ENCODE measurements at places on chromosomes 1 and 21.
A peak's percentile ranks its signal among the peaks of the same experiment; 100 is the strongest.

DNA sequence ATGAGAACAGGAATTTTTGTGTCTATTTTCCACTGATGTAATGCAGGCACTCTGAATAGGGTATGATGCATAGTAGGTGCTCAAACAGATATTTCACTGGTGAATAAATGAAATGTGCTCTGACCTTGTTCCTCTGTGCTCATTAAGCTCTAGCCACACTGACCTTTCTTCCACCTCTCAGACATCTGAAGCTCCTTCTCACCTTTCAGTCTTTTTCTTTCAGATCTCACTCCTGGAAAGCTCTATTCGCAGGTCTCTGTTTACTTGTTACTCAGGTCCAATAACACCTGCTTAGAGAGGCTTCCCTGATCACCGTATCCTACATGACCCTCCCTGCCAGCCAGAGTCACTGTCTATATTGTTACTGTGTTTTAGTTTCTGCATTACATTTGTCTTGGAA is 59.2 kb upstream of the IVNS1ABP start:
- no peak for DNase-seq

DNA sequence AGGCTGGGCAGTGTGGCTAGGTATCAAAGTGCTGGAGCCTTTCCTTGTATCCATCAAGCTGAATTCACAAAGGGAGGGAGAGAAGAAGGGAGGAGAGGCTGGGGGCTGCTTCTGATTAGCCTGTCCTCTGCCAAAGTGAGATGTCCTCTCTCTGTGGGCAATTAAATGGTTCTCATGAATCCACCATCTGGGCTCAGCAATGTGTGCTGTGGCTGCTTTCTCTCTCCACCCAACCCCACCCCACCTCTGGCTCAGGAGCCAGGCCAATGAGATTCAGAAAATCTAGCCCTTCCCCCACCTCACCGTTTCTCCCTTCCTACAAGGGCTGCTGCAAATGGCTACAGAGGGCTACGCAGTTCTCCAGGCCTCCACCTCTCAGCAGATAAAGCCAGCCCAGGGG is 154.6 kb downstream of the TENT5C start:
- no peak for DNase-seq

DNA sequence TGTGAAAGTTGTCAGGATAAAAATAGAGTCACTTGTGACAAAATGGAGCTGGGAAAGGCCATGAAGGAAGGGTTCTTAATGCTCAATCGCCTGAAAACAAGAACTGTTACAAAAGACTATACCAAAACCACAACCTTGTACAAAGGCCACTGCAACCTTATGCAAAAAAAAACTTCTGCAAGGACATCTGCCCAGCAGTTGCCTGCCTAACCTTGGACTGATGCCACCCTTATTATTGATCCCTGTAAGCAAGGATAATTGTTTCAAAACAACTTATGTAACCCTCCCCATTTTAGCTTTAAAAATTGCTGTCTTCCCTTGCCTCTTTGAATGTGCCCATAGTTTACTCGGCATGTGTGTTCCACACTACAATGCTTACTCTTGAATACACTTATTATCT is 5.7 kb downstream of the ALG14 start:
- no peak for DNase-seq

- peak; percentile 32 for DNase-seq
Measured at GRCh38 chr1:231460614-231461013, 38.5 kb upstream of the EGLN1 start.

- DNase-seq: no peak
Measured at GRCh38 chr1:6360517-6361070, 33.0 kb downstream of the ACOT7 start.

GRCh38 chr21:37058261-37058660 is 14.6 kb downstream of the PIGP start:
- no peak for DNase-seq

DNA sequence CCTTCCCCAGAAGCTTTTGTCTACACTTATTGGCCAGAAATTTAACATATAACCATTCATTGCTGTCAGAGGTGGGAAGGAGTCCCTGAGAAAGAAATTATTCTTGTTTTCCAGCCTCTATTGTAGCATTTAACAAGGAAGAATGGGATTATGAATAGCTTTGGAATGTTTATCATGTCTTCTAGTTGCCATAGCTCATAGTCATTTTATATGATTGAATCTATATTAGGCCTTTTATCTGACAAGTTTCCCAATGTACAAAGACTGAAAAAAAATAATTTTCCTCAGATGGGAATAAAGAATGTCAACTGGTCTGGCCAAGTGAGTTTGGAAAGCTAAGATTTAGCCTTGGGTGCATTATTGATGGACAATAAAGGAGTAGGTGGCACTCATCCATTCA is 28.3 kb downstream of the PTPRC start:
- DNase-seq: no peak
